Right cardiac atrium (tissue), 5 donors: ENCODE measurements at places on chromosomes 6 and 20. TPM values are rescaled to one million over a fixed set of nuclear protein-coding genes. Genes with fewer than 3 reads are reported as not detected.

TREML2 gene
- not detected for total RNA-seq

OXT gene
- not detected for total RNA-seq

RPS6KA2 gene
- 65.3 TPM for total RNA-seq

SLC22A2 gene
- not detected for total RNA-seq

PTGIS gene
- total RNA-seq, result 98.4 TPM

DEF6 gene
- total RNA-seq, result 2.2 TPM

ADGRF5 gene
- total RNA-seq, result 27.1 TPM

OR12D3 gene
- total RNA-seq, result not detected

HLA-DOA gene
- 1.3 TPM for total RNA-seq

WFDC10B gene
- total RNA-seq, result not detected
